ENCODE measurements at places on chromosomes 12 and 14. TPM values are rescaled to one million over a fixed set of nuclear protein-coding genes. Genes with fewer than 3 reads are reported as not detected.

The BHLHE41 gene
- not detected for total RNA-seq

The SART3 gene
- total RNA-seq = 69.3 TPM

DNA sequence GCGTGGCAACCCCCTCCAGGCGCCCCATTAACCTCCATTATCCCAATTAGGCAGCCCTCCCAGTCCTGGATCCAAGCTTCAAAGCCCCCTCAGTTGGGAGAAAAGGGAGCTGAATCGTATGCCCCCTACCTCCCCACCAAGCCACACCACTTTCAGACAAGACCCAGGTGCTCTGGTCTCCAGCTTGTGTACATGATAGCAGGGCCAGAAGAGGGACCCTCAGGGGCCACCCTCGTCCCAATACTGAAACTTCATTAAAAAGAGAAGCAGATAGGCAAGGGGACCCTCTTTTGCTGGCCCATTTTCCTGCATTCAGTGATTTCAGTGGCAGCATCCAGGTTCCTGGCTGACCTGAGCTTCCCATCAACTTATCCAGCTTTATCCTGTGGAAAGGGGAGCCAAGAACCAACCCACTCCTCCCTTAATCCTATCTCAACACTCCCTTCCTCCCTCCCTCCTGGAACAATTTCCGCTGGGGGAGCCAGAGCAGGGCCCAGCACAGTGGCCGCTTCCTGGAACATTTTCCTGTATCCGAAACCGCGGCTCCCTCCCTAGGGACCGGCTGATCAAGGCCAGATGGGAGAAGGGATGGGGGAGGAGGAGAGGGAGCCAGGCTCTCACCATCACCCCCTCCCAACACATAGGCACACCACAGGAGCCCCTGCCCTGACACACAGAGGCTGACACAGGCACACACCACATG is 9.5 kb upstream of the SP7 start:
- H3K4me1 ChIP-seq = peaks cover 17% of the 10 kb centered on the region
- no peaks in the 10 kb centered on the region for H3K27me3 ChIP-seq
- no peaks in the 10 kb centered on the region for H3K36me3 ChIP-seq
- H3K27ac ChIP-seq = no peak overlapping the region
- DNase-seq = no peak

DNA sequence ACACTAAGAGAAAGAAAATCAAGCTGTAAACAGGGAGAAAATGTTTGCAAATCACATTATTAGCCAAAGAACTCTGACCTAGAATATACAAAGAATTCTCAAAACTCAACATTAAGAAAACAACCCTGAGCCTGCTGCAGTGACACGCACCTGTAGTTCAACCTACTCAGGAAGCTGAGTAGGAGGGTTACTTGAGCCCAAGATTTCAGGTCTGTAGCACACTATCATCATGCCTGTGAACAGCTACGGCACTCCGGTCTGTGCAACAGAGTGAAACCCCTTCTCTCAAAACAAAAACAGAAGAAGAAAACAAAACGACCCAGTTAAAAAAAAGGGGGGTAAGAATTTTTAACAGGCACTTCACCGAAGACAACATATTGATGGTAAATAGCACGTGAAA is 20.8 kb downstream of the SAV1 start:
- no peak overlapping the region for H3K4me3 ChIP-seq
- H3K27ac ChIP-seq = no peak overlapping the region
- H3K4me1 ChIP-seq = peaks cover 2% of the 10 kb centered on the region
- H3K36me3 ChIP-seq = peaks cover 2% of the 10 kb centered on the region

DNA sequence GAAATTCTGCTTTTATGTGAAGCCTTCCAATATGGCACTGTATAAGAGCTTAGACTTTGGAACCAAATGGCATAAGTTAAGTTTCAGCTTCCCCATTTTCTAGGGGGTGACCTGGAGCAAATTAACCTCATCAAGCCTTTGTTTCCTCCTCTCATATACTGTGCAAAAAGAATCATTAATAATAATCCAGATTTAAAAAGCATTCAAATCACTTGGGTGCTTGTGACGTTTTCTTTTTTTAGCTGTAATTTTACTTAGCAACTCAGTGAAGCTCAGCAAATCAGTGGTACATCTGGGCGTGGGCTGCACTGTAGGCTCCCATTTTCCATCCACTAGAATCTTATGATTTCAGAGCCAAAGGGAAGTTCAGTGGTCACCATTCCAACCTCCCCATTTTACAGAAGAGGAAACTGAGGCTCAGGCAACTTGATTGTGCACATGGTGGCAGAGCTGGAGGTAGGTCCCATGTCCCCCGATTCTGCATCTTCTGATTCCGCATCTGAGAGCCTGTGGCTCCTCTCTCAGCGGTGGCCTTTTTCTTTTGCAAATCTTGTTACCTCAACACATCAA is 131.2 kb downstream of the SNAPC1 start:
- H3K36me3 ChIP-seq = no peaks in the 10 kb centered on the region
- no peak overlapping the region for H3K27ac ChIP-seq
- peaks cover 17% of the 10 kb centered on the region for H3K4me1 ChIP-seq
- no peak overlapping the region for H3K4me3 ChIP-seq
- peaks cover 2% of the 10 kb centered on the region for H3K27me3 ChIP-seq

DNA sequence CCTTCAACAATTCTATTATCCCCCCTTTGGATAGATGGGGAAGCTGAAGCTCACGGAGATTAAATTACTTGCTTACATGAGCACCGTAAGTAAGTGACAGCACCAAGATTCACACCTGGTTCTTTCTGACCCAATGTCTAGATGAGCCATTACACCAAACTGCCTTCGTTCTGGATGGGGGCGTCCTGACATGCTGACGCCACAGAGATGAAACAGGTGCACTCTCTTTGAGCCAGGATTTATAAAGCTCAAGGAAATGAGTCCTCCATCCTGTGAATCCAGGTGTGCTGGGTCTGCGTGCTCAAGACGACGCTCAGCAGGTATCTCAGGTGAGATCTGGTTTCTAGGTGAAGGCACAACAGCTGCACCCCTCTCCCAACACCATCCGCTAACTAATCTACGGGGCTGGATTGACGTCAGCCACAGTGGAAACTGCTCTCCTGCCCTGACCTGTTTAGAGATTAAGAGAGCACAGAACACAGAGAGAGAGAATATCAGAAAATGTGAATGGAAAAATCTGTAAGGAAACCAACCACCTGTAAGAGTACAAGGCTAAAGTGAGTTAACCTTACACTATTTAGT is 61.6 kb downstream of the KSR2 start:
- peaks cover 3% of the 10 kb centered on the region for H3K4me1 ChIP-seq
- DNase-seq = no peak
- no peaks in the 10 kb centered on the region for H3K36me3 ChIP-seq
- no peak overlapping the region for H3K27ac ChIP-seq

DNA sequence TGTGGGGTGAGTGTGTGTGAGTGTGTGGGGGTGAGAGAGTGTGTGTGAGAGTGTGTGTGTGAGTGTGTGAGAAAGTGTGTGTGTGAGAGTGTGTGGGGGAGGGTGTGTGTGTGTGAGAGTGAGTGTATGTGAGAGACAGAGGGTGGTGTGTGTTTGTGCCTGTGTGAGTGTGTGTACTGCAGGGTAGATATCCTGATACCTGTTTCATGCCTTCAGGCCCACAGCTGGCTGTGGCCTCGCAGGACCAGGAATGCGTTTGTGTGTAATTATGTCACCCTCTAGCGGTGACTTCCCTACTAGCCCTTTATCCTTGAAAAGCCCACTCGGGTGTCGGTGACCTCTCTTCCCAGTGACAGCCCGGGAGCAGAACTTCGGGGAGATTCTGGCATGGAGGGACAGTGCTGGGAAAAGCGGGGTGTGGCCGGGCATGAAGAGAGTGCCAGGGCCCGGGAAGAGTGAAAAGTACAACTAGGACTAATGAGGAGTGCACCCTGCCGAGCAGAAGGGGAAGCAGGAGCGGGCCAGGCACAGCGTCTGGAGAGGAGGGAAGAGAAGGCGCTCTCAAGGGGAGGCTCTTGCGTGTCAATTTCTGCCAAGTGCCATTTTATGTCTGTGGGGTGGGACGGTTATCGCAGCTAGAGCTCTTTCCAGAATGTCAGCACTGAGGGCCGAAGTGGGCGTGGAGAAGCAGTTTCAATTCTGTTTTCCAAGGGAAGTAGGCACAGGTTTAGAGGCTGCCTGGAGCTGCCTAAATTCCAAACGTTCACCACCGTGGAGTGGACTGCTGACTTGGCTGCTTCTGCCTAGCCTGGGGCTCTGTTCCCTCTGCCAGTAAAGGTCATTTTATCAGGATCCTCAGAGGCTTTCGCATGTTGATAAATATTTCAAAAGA is 11.0 kb upstream of the FBXL14 start:
- no peaks in the 10 kb centered on the region for H3K27me3 ChIP-seq
- H3K27ac ChIP-seq = peak overlapping the region; percentile 72
- no peaks in the 10 kb centered on the region for H3K36me3 ChIP-seq

- H3K36me3 ChIP-seq = no peaks in the 10 kb centered on the region
- H3K4me1 ChIP-seq = no peaks in the 10 kb centered on the region
- DNase-seq = no peak
- H3K27me3 ChIP-seq = peaks cover 10% of the 10 kb centered on the region
- no peak overlapping the region for H3K4me3 ChIP-seq
Observed at GRCh38 chr12:106126441-106127337, 12.1 kb downstream of the NUAK1 start.

DNA sequence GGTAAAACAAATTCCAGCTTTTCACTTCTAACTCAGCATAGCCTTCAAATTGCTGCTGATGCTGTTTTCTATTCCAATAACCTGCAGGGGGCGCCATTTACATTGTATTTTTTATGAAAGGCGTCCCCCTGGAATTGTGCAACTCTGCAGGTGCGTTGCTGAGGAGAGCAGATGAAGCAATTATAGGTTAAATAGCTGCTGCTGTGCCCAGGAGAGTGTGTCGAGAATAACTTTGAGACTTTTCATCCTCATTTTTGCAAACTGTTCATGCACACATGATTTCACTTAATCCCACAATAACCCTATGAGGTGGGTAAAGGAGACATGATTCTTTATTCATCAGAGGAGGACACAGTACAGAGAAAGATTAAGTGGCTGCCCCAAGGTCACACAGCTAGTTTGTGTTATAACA is 75.7 kb downstream of the MYRFL start:
- peak; percentile 76 for DNase-seq
- H3K4me1 ChIP-seq = peaks cover 2% of the 10 kb centered on the region
- no peak overlapping the region for H3K4me3 ChIP-seq
- no peaks in the 10 kb centered on the region for H3K36me3 ChIP-seq
- H3K27me3 ChIP-seq = no peaks in the 10 kb centered on the region

DNA sequence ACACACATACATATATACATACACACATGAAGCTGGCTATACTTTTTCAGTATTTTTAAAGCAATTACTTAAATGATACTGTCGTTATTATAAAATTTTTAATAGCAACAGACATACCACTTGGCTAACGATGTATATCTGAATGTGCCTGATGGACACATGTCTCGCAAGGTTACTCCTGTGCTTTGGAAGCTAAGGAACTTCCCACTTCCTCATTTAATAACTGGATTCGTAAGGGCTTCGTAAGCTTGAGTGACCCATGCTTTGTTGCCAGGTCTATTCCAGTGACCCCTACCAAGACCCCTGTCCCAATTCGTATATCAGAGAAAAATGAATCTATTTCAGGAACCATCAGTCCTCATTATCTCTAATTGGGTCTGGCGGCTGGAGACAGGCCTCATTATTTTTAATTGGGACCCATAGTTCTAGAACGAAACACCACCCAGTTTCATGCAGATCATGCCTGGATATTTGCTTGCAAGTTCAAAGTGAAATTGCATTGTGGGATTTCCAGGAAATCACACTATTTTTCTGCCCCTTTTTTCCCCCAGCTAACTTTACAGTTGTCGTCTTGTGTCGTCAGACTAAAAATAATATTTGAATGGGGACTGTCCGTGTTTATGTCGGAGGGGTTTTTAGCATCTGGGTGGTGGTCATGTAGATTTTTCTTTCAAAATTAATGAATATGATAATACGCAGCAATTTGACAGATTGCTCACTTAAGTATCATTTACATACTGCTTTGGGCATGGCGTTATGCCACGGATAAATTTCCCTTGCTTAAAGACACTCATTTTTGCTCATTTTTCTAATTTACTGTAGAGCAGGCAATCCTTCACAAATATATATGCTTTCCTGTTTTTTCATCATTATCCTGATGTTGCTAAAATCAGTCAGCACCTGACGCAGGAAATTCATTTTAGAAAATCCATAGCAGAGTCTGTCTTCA is 17.1 kb upstream of the MYO1H start:
- H3K4me1 ChIP-seq = no peaks in the 10 kb centered on the region
- DNase-seq = no peak
- H3K27me3 ChIP-seq = peaks cover 10% of the 10 kb centered on the region
- no peak overlapping the region for H3K27ac ChIP-seq
- no peak overlapping the region for H3K4me3 ChIP-seq

DNA sequence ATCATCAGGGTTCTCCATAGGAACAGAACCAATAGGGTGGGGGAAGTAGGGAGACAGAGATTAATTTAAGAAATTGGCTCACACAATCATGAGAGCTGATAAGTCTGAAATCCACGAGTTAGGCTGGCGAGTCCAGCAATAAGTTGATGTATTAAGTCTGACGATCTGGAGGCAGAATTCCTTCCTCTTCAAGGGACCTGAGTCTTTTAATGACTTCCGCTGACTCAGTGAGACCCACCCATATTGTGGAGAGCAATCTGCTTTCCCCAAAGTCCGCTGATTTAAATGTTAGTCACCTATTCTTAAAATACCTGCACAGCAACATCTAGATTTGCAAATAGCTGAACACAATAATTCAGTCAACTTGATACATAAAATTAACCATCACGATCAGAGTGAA is 97.8 kb downstream of the SPTSSA start:
- peaks cover 3% of the 10 kb centered on the region for H3K4me1 ChIP-seq
- peaks cover 10% of the 10 kb centered on the region for H3K27me3 ChIP-seq
- no peaks in the 10 kb centered on the region for H3K36me3 ChIP-seq
- H3K4me3 ChIP-seq = no peak overlapping the region

- H3K27me3 ChIP-seq = no peaks in the 10 kb centered on the region
- no peak overlapping the region for H3K4me3 ChIP-seq
- peak; percentile 19 for DNase-seq
- H3K4me1 ChIP-seq = peaks cover 40% of the 10 kb centered on the region
- H3K27ac ChIP-seq = peak overlapping the region; percentile 21
Observed at GRCh38 chr12:67484791-67485480, 163.6 kb upstream of the DYRK2 start.

DNA sequence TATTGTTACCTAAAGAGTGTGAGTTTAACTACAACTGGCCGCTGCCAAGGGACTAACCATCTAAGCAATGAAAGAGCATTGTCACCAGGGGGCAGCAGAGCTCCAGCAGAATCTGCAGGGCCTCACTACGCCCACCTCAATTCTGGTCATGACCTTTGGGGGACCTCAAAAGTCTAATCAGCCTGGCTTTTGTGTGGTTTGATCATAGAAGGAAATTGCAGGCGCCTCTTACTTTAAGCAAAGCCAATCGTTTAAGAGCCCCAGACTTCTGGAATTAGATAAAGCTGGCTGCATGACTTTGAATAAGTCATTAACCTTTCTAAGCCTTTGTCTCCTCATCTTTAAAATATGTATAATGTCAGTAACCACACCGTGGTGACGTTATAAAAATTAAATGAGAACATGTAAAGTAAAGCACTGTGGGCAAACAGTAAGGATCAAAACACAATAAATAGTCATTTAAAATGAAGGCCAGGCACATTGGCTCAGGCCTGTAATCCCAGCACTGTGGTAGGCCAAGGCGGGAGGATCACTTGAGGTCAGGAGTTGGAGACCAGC is 58.6 kb downstream of the TBX3 start:
- peaks cover 6% of the 10 kb centered on the region for H3K27me3 ChIP-seq
- H3K27ac ChIP-seq = no peak overlapping the region
- no peak overlapping the region for H3K4me3 ChIP-seq
- no peaks in the 10 kb centered on the region for H3K36me3 ChIP-seq

Data from activated CD4-positive, alpha-beta T cell treated with anti-CD3 and anti-CD28 coated beads for 36 hours (primary cell).